A549 treated with CpdA at 1 μM for 4 hours (cell line): ENCODE measurements at places on chromosomes 5 and 9. TPM values are rescaled to one million over a fixed set of nuclear protein-coding genes. Genes with fewer than 3 reads are reported as not detected.

NEUROG1 gene
- total RNA-seq: not detected in 5 replicates

ERCC8 gene
- 12.4 to 20.4 TPM (median 13.6 TPM) in 5 replicates for total RNA-seq

C9orf153 gene
- total RNA-seq: 0.27 to 0.37 TPM (median 0.27 TPM) in 3 of 5 replicates, not detected in the others

CDX1 gene
- not detected in 5 replicates for total RNA-seq
